ENCODE measurements at places on chromosomes 1 and 21. TPM values are rescaled to one million over a fixed set of nuclear protein-coding genes. Genes with fewer than 3 reads are reported as not detected.

IRF2BP2 gene
- 65.6 TPM for total RNA-seq

OR2T2 gene
- not detected for total RNA-seq

CR1 gene
- 4.1 TPM for total RNA-seq

- peak; percentile 87 for DNase-seq
These were observed 112.7 kb upstream of the JUN start for GRCh38 chr1:58896246-58897183.

DNA sequence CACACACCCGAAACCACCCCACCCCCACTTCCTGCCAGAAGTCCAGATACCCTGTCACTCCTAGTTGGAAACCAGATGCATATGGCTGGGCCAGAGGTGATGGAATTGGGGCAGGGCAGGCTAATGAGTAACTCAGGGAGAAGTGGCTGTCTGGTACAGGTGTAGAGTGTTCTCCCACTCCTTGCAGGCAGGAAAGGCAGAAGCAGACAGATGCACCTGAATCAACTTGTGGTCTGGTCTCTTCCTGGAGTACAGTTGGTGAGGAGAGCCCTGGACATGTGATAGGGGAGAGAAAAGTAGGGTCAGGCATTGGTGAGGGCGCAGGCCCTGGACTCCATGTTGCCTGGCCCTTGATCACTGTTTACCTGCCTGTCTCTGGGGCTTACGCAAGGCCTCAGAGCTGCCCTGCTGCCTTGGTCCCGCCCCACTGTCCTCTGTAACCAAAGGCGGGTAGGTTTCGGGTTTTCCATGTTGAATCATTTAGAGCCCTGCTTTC is 2.5 kb downstream of the CGN start:
- no peak for DNase-seq

LCE1F gene
- not detected for total RNA-seq

DNA sequence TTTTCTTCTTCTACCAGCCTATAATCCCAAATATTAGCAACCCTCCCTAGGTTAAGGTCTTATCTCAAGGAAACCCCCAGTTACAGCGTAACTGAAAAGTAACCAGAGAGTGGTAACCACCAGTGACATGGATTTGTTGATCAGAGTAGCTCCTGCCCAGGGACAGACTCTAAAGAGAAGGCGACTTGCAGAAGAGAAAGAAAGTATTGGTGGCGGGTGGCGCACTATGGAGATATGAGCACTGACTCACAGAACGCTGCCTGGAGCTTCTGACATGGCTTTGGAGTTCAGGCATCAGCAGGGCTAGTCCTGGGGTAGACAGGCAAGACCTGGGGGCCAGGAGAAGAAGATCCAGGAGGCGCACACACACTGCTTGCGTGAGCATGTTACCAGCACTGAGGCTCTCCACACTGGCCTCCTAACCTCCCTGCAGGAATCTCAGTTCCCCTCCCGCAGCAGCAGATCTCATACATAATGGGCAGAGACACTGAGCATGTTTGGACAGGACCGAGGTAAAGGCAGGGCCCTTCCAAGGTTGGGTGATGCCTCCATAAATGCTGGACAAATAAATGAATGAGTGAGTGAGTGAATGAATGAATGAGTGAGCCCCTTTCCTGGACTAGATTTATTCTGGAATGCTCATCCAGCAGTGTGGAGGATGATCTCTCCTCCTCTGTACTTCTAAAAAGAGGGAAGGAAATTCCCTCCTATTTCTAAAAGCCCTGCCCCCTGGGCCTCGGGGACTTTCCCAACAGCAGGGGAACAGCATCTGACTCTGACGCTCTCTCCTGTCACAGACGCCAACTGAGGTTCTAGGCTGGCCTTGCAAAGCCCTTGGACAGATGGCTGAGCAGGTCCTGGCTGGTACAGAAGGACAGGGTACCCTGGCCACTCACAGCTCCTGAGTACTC is 175.5 kb downstream of the CLIC6 start:
- no peak for DNase-seq

E2F2 gene
- total RNA-seq: 0.30 TPM

GRCh38 chr1:66732407-66733166 is 19.7 kb upstream of the DYNLT5 start:
- DNase-seq: no peak

- DNase-seq: no peak
These were observed 100.9 kb downstream of the ASTN1 start for GRCh38 chr1:177063648-177064047.

FH gene
- 192 TPM for total RNA-seq

SPRR1B gene
- total RNA-seq: not detected

- no peak for DNase-seq
These were observed 22.4 kb downstream of the SLC35A3 start for GRCh38 chr1:99992044-99992722.

- DNase-seq: no peak
These were observed 642 bp downstream of the SLC30A7 start for GRCh38 chr1:100896481-100896982.

DNA sequence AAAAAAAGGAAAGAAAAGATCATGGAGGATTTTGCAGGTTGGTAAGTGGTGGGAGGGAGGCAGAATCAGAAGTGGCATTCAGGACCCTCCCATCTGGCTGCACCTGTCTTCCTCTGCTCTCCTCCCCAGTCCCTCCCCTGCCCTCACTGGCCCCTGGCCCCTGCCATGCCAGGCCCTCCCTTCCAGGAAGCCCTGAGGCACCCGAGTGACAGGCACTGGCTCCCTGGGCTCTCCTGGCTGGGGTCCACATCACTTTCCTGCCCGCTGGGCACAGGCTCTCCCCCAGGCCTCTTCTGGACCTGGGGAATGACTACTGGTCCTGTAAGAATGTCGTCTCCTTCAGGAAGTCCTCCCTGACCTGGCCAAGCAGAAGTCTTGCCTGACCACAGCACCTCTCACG is 15.3 kb upstream of the ADARB1 start:
- DNase-seq: no peak
